Left renal cortex interstitium (tissue), 4 donors: ENCODE measurements at places on chromosomes 12 and 14.
A peak's percentile ranks its signal among the peaks of the same experiment; 100 is the strongest.

GRCh38 chr12:38949363-38949762, 44.0 kb upstream of the CPNE8 start:
- DNase-seq, result no peak

DNA sequence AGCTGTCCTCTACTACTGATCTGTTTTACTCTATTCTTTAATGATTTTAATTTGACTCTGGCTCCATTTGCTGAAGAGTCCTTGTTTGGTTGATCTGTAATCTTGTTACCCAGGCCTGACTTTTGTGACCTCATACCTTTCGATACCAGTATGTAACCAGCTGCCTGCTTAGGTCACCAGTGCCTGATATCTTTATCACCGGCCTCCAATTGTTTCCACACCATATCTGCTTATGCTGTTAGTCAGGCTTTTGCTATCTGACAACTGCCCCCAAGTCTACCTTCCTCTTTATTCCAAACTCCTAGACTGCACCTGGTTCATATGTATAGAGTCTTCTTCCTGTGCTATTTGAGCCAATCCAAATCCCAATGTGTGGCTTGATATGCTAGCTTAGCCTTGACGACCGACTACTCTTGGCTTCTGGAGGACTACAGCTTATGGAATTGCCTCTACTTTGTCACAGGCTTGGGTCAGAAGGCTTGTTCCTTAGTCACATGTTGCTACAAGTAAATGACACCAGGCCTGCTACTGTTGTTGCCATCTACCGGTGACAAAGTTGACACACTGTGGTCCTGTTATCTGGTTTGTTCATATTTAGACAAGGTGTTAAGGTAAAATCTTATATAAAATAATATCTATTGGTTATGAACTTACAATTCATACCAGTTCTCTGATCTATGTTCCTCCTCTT, 193.9 kb downstream of the TRHDE start:
- no peak for DNase-seq

DNA sequence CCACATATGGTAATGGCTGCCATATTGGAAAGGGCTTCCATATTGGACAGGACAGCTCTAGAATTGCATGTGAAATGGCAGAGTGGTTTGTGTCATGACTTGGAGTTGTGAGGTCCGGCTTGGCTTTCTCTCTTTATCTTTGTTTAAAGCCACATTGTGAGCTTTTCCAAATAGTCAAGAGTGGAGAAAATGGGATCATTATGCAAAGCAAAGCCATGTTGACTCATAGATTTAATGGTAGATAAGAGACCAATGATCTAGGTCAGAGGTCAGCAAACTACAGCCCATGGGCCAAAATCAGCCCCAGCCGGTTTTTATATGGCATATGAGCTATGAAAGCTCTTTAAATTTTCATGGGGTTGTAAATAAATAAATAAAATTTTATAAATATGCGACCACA, 449.1 kb downstream of the BCL11B start:
- no peak for DNase-seq

DNA sequence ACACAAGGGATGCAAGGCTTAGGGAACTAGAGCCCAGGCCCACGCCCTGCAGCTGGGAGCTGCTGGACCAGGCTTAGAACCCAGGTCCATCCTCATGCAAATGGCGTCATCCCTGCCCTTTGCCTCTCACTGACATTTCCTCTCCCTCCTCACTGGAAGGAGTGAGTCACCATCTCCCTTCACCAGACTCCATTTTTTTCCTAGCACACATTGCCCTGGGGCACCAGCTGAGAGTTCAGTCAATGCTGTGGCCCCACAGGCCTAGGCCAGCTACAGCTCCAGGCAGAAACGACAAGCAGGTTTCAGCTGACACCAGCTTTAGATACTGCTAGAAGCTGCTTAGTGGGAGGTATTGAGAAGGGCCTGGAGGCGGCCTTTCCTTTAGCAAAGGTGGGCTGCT, 98.9 kb downstream of the RIMBP2 start:
- no peak for DNase-seq

GRCh38 chr12:26721800-26722199, 111.2 kb downstream of the ITPR2 start:
- no peak for DNase-seq

DNA sequence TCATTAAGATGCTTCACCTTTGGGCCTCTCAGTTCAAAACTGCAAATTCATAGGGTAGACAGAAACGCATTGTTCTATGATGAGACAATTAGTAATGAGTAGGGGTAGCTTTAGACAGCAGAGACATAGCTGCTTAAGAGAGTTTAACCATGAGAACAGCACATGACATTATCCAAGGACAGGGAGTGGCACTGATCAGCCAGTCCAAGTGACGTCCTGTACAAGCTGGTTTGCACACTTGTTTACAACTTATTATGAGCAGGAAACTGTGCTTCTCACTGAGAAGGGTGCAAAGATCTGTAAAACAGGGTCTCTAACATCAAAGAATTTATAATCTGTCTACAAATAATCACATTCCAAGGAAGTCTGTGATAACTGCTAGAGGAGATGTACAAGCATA, 11.2 kb upstream of the SRSF5 start:
- no peak for DNase-seq

- DNase-seq, result no peak
Measured at GRCh38 chr12:111338096-111338495, 30.8 kb downstream of the PHETA1 start.

GRCh38 chr12:45219621-45220020, 3.7 kb downstream of the ANO6 start:
- no peak for DNase-seq

- no peak for DNase-seq
Measured at GRCh38 chr12:80567401-80567800, 123.4 kb downstream of the PTPRQ start.

DNA sequence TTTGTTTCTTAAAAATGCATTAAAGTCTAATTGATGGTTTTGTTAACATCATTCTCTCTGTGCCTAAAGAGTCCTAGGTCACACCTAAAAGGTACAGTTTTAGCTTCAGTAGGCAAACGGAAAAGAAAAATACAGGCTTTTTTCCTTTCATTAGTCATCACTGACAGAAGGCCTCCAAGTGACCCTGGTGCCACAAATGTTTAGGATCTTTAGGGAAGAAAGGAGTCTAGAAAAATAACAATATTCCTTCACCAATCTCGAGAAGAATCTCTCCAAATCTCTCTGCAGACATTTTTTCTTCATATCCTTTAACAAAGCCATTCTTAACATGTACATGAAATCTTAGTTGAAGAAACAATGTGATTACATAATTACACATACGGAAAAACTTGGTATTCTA, 2.0 kb downstream of the DENND5B start:
- DNase-seq, result no peak

GRCh38 chr12:96054244-96054610, 18.8 kb upstream of the LTA4H start:
- no peak for DNase-seq

GRCh38 chr12:45268672-45269411, 52.9 kb downstream of the ANO6 start:
- DNase-seq, result peak; percentile 92

DNA sequence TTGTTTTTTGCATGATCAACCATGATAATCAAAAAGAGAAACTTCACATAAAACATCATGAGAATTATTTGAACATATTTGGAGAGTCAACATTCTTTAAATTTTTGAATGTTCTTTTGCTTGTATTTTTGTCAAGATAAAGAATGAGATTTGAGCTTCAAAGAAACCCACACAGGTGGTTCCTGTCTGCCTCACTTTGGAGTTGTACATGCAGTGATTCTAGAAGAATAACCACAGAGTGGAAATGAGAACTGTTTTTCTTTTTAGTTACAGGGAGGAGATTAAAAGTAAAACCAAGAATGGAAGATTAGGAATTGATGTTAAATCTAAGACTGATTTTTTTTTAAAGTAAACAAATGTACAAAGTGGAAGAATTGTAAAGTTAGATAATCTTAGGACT, 2.3 kb upstream of the ZNF705A start:
- DNase-seq, result no peak

DNA sequence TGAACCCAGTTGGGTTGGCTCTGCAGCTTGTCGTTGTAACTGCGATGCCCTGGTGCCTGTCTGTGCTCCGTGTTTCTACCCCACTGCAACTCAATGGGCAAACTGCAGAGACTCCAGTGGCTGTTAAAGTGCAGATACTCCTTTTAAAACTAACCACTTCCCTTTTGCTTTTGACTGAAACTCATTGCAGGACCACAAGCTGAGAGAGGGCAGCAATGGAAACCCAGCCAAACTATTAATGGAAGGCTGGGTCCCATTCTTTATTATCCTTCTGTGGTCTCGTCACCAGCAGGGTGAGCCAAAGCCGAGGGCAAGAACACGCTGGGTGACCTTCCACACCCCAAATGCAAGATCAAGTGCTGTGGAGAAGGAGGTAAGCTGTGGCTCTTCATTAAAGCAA, 910.4 kb downstream of the VRK1 start:
- no peak for DNase-seq

DNA sequence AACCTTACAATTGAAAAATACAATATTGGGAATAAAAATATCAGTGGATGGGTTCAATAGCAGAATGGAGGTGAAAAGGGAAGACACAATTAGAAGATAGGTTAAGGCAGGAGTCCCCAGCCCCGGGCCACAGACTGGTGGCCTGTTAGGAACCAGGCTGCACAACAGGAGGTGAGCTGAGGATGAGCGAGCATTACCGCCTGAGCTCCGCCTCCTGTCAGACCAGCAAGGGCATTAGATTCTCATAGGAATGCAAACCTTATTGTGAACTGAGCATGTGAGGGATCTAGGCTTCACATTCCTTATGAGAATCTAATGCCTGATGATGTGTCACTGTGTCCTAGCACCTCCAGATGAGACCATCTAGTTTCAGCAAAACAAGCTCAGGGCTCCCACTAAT, 27.3 kb upstream of the ST8SIA1 start:
- DNase-seq, result no peak

DNA sequence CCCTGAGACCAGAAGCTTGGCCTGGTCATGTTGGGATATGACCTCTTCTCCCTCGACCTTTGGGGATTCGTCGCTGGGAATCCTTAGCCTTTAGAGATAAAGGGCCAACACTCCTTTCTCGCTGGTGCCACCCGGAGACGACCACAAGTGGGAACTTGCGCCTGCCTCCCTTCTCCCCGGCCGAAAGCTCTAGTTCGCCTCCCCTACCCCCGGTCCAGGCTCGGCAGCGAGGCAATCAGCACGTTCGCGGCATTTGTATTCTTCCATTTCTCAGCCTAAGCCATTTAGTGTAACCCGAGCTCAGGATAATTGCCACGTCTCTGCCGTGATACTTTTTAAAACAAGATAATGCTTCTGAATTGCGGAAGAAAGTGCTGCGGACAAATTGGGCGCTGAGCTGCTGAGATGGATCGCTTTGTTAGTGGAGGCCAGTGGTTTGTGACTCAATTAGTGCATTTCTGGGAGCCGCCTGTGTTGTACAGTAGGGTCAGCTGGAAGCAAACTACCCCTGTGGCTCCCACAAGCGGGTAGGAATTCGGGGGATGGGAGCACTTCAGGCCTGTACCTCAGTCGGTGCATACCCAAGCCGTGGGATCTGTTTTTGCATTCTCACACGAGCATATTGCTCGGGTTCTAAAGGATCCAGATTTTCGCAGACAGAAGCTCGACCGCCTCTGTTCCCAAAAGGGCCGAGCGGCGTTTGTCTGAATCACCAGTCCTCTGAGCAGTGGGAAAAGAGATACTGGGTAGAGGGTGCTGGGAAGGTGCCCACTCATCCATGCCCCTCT, 6.8 kb upstream of the SIX1 start:
- DNase-seq, result no peak

DNA sequence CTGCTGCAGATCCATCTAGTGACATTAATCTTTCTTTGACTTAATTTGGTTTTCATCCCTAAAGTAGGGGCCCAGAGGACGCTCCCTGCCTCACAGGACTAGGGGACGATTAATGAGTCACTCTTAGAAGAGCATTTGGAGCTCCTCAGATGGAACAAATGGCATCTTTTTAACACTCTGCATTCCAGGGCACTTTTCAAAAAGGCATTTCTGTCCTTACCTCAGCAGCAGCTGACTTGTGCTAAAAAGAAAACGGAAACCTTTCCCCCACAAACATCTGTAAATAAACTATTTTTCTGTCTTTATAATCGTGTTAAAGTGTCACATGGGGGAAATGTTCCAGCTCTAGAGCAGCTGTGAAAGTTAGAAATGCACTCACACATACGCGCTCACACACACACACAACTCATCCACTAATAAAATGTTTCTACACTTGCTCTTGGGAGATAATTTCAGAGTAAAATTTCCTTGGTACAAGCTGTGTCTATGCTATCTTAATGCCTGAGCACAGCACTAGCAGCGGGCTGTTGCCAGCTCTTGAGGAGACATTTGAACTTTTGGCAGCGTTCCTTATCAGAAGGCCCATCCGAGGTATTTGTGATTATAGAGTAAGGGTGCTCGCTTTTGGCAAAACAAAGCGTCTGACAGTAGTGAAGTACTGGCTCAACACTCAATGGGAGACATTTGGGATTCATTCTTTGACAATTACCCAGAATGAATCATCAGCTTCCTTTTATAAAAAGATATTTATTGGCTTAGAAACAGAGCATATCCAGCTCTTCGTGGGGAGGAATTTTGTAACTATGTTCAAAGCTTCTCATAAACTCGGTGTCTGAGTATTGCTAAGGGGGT, 141.3 kb downstream of the PLXNC1 start:
- DNase-seq, result no peak

- DNase-seq, result no peak
Measured at GRCh38 chr14:61346221-61346620, 24.8 kb downstream of the PRKCH start.

- DNase-seq, result no peak
Measured at GRCh38 chr12:68303850-68304249, 28.3 kb downstream of the MDM1 start.

- no peak for DNase-seq
Measured at GRCh38 chr12:123253641-123254459, 17.8 kb downstream of the CDK2AP1 start.

DNA sequence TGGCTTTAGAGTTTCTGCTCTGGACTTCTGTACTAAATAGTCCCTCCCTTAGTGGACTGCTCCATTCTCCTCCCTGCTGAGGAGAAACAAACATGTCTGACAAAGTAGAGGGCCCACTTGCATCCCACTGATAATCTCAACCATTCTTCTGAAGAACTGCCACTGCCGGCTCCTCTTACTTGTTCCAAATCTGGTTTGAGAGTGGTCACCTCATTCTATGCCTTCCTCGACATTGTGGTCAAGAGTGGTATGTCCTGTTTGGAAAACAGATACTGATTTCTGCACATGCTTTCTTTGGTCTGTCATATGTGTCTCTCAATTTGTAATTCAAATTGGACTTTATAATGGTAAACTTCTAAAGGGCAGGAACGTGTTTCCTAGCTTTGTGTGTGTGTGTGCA, 36.3 kb upstream of the PLEKHA5 start:
- no peak for DNase-seq

DNA sequence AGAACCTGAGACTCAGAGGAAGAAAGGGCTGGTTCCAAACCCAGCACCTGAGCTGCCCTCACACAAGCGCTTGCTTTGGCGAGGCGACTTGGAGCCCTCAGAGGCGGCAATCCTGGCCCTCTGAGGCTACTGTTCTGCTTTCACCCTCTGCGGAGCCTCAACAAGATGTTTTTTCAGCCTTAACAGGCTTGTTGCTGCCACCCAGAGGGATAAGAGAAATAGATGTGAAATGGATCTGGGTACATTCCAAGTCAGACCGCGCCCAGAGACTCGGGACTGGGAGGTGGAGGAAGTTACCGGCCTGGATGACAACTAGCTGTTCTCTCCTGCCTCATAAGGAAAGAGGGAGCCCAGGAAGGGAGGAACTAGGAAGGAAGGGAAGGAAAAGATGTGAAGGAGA, 89.6 kb downstream of the TTC7B start:
- no peak for DNase-seq

GRCh38 chr14:71193663-71194062, 286.4 kb downstream of the PCNX1 start:
- DNase-seq, result no peak
